Fibroblast of lung (primary cell): ENCODE measurements at places on chromosomes 12 and 14.
A peak's percentile ranks its signal among the peaks of the same experiment; 100 is the strongest.

- DNase-seq = no peak
These were observed 102.2 kb downstream of the ARF6 start for GRCh38 chr14:49994951-49995561.

DNA sequence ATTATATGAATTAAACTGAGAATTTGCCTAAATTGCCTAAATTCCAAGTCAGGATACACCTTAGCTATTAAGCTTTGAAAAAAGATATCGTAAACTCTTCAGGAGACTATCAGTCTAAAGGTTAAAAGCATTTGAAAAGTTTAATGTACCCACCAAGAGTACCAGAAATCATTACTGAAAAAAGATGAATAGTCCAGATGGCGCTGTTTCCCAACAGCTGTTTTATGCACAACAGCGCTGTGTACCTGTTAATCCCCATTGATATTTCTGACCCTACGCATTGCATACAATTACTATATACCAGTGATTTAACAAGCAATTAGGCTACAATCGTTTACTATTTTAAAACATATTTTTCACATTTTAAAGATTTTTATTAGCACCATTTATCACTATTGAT is 185.0 kb downstream of the PLCZ1 start:
- DNase-seq = no peak

DNA sequence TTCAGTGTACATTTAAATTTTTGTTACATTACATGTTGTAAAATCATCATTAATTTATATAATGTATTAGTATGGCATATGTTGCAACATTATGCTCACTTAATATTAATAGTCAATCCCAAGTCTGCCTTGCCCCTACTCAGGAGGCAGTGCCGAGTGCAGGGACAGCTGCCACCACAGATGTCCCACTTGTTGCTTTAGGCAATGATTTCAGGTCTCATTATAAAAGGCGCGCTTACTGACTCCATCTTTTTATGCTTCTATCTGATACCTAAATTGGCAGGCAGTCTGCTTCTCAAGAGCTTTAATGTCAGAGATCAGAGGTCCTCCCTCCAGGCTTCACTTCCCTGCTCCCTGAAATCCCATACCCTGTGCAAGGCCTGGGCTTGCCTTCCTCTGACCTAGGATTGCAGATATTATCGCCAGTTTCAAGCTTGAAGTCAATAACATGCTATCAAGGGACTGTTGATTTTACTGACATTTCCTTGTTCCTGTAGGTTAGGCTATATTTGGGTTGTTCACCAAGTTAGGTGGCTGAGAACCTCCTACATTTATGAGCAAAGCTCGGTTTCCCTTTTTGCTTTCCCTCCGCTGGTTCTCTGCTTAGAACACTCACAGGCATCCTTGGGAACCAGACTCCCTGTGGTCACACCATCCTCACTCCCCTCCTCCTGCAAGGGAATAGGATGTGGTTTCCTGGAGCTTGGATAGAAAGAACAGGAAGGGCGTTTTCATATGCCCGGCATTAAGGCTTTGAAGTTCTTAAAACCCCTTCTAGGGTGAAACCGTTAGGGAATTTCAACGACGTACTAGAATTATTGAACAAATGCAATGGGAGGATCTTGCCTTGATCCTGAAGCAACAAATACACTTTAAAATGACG is 208.4 kb upstream of the FKBP4 start:
- DNase-seq = peak; percentile 6

DNA sequence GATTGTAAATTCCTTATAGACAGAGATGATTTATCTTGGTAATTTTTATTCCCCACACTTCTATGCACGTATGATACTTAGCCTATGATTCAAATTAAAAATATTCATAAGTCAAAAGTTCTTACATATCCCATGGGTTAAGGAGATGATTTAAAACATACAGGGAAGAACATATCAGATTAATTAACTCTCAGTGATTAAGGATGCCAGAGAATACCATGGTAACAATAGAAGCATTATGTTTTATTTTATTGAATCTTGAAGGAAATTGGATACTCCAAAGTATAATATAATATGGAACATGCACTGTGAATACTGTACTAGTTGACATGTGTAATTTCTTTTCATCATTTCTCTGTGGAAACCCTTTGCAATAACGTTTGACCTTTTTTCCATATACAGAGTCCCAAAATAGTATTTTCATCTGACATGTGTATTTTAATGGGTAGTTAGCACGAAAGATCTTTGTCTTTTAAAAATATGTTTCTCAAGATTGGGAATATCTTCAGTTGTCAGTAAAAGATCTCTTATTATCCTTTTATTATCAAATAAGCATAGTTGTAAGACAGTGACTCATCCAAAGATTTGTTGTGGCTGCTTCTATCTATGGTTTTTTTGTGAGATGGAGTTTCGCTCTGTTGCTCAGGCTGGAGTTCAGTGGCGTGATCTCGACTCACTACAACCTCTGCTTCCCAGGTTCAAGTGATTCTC is 166.7 kb downstream of the RAD51B start:
- DNase-seq = peak; percentile 75

GRCh38 chr12:91591639-91591987 is 409.0 kb upstream of the DCN start:
- no peak for DNase-seq

GRCh38 chr14:23483236-23483854 is 13.8 kb downstream of the NGDN start:
- DNase-seq = peak; percentile 6

DNA sequence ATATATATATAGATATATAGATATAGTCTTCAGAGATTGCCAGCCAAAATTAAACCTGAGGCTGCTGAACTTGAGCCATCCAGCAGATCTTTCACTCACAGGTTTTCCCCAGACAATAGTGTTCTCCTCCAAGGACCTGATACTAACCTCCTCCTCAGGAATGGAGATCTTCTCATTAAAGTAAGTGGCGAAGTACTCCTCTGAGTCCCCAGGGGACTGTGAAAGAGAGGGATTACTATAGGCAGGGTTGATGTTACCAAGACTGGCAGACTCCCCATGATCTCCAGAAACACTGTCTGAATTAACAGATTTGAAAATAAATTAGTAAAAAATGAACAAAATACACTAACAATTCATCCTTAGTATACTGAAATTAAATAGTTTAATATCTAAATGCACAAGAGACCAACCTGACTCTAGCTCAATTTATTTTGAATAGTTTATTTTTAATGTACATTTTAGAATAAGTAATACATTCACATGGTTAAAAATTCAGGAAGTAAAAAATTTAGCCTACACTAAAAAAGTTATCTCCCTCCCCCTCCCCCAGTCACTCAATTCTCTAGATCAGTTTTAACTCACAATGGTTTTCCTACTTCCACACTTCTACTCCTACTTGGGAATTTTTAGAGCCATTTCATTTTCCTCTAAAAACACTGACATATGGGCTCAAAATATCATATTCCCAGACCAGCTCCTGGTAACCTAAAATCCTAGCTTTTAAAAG is 17.7 kb downstream of the SLC11A2 start:
- DNase-seq = no peak

GRCh38 chr12:38838056-38838850 is 67.1 kb downstream of the CPNE8 start:
- no peak for DNase-seq

- DNase-seq = peak; percentile 64
These were observed 9.8 kb upstream of the KDM2B start for GRCh38 chr12:121590476-121591143.
